ENCODE measurements at places on chromosomes 1 and 21.

DNA sequence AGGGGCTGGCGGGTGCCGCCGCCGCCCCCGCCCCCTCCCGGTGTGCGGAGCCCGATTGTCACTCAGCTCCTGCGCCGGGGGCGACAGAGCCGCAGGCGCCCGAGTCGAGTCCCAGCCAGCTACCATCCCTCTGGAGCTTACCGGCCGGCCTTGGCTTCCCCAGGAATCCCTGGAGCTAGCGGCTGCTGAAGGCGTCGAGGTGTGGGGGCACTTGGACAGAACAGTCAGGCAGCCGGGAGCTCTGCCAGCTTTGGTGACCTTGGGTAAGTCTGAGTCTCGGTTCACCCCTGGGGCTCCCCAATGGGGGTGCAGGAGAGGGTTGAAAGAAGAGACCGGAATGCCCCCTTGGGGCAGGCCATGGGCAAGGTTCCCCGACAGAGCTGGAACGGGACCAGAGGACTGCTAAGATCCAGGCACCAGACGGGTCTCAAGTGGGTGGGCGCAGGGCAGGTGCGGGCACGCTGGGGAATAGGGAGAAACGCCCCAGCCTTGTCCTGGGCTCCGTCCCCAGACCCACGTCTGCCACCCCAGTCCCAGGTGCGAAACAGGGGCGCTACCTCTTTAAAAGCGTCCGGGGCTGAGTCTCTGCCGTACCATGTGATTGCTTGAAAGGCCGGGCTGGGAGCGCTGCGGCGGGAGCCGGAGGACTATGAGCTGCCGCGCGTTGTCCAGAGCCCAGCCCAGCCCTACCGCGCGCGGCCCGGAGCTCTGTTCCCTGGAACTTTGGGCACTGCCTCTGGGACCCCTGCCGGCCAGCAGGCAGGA is at the start of gene ADORA1:
Gene ADORA1 (plus strand): TSS at position 61 of the 765 bp plus-strand sequence. CDS start 1,116 bp downstream, outside the sequence.
- DNase-seq: peak; percentile 76

DNA sequence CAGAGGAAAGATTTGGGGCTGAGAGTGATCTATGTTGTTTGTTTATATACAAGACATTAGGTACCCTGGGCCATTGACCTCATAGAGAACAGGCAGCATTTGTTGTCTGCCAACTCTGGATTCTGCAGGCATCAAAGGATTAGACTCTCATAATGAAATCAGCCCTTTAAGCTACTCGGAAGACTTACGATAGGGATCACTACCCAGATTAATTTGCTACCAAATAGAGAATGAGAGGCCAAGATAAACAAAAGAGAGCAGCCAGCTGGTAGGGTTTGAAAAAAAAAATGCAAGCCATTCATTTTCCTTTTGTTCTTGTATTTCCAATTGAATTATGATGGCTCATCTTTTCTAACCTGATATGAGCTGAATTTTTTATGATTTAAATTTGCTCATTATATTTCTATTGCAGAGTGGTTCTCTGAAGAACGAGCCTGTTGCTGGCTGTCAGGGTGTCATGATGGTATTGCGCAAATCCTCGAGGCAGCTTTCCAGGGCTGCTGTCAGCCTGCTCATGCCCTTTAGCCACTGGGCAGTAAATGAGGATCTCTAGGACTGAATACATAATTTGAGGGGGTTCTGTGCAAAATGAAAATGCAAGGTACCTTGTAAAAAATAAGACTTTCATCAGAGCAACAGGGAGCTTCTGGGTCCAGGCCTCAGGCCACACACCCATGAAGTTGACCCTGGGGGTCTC is 116.4 kb upstream of the KCNJ15 start:
- DNase-seq: no peak

- DNase-seq: no peak
These were observed 10.0 kb upstream of the CPLANE2 start for GRCh38 chr1:16246961-16247360.

DNA sequence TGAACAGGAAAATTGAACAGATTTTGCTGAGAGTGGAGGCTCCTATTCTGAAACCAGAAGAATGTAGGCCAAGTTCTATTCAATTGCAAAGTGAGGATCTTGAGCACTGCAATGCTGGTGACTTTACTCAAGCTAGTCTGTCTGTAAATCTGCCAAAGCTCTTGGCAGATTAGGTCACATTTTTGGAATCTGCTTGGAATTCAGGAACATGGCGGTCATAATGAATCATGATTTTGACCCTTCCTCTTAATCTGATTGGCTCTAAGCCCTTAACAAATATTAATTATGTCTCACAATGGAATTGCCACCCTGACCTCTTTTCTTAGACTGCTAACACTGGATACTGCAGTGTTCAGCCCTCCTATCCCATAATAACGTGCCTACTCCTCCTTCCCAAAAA is 7.2 kb upstream of the GNG12 start:
- DNase-seq: no peak

DNA sequence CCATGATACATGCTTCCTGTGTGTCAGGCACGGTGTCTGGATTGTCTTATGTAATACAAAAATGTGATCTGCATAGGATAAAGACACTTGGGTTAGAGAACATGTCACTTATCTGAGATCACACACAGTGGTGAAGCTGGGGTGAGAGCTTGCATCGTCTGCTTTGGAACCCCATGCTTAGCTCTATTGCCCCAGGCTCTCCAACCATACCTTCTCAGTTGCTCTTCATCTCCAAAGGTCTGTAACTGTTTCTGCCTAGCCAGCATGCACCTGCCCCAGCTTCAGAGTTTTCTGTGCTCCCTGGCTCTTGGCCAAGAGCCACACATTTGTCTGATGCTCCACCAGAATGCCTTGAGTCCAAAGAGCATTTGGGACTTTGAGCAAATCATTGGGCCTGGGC is 93.9 kb upstream of the COG2 start:
- no peak for DNase-seq

- no peak for DNase-seq
These were observed 43.5 kb downstream of the ALPL start for GRCh38 chr1:21552715-21553114.

DNA sequence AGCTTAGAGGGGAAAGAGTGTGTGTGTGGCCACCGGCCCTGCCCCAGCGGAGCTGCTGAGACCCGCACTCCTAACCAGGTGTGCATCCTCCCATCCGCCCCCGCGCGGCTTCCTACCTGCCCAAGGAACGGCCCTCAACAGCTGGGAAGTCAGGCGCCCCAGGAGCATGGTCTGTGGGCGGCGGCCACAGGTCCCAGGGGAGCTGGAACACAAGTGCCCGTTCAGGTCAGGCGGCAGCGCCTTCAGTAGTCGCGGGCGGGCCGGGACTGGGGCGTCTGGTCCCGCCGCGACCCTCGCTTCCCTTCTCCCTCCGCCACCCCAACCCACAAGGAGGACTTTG is 448 bp downstream of the AURKAIP1 start:
- peak; percentile 56 for DNase-seq

GRCh38 chr1:217273866-217274265 is 357.0 kb downstream of the GPATCH2 start:
- DNase-seq: no peak

DNA sequence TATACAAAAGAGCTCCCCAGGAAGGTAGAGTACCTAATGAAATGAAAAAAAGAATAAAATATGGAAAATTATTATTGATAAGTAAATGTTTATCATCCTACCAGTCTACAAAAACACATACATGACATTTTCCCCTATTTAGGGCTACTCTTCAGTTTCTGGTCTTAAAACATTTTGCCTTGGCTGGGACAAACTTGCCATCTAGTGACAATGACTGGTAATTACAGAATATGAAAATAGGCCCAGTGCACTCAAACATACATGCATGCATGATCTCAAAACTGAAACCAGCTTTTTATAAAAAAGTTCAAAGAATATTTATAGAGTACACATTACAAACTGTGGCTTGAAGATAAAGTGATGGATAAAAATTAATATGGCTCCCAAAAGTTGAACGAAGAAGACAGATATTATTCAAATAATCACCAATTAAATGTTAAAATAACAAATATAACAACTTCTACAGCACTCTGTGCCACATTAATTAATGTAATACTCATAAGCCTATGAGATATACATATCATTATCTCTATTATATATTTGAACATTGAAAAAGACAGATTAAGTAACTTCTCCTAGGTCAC is 10.5 kb upstream of the RNPC3 start:
- DNase-seq: no peak

DNA sequence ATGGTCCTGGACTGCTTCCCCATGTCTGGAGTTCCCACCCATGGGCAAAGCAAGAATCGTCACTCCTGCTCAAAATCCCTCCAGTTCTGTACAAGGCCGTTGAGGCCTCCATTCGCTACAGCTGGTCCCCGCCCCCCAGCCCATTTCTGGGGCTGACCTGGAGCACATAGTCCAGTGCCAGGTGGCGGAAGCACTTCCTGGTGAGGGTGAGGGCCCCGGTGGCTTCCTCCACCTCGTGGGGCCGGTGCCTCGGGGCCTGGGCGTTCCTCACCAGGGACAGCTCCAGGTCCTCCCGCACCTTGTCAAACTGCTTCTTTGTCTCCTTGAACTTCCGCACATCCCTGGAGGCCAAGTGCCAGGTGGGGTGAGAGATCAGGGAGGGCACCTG is 7.4 kb downstream of the ACAP3 start:
- DNase-seq: no peak

GRCh38 chr21:36575306-36575705 is 95.4 kb upstream of the CLDN14 start:
- DNase-seq: no peak

GRCh38 chr1:62131093-62131725 is 63.4 kb upstream of the L1TD1 start:
- DNase-seq: peak; percentile 50

- no peak for DNase-seq
These were observed 771.1 kb upstream of the ADGRL4 start for GRCh38 chr1:79777481-79778219.

DNA sequence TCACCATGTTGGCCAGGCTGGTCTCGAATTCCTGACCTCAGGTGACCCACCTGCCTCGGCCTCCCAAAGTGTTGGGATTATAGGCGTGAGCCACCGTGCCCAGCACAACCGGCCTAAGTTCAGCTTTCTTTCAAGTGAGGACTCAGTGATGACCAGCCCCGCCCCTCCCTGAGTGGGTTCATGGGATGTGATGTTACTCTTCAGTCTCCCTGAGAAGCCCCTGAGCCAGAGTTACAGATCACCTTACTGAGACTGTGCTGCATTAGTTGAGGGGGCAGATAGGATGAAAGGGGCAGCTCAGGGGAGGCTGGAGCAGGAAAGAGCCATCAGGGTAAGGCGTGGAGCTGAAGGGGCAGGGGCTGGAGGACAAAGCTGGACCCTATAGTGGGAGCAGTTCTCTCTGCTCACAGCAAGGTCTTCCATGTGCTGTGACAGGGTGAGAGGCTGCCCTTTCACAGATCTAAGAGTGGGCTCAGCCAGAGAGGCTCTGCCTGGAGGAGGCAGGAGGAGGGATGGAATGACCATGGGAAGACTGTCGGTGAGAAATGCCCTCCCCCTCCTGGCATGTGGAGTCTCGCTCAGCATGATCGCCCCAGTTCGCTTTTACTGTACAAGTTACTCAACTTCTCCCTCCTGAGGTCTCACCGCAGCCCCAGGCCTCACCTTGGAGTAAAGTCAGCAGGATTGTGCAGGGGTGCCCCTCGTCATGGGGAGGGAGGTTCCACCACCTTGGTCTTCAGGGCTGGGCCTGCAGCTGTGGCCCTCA is 13.4 kb downstream of the SH2D2A start:
- no peak for DNase-seq

GRCh38 chr1:171251042-171251951 is 3.0 kb downstream of the FMO1 start:
- DNase-seq: peak; percentile 67

GRCh38 chr21:31279986-31280385 is 64.1 kb downstream of the TIAM1 start:
- no peak for DNase-seq

- no peak for DNase-seq
These were observed 24.4 kb downstream of the BLZF1 start for GRCh38 chr1:169392406-169392805.

DNA sequence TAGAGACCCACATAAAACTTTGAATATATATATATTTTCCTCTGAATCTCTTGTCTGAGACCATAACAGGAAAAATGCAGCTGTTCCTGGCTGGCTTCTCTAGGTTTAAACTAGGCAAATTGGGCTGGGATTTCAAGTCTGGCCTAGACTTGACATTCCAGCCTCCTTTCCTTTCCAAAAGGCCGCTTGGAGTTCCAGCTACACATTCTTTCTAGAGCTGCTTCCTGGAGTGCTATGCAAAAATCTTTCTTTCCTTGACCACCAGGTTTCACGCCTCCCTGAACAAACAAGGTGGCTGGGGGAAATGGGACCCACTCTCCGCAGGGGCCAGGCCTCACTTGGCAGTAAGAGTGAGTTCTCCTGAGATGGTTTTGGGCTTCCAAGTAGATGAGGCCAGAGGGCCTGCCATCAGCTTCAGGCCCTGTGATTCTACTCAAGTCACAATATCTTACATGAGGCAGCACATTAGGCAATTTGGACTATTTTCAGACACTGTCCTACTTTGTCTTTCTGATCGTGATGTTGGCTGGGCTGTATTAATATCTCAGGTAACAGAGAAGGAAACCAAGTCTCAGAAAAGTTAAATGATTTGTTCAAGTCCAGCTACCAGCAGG is 102.4 kb downstream of the FAM78B start:
- DNase-seq: no peak

GRCh38 chr1:203156280-203156679 is 19.3 kb downstream of the MYBPH start:
- DNase-seq: no peak

DNA sequence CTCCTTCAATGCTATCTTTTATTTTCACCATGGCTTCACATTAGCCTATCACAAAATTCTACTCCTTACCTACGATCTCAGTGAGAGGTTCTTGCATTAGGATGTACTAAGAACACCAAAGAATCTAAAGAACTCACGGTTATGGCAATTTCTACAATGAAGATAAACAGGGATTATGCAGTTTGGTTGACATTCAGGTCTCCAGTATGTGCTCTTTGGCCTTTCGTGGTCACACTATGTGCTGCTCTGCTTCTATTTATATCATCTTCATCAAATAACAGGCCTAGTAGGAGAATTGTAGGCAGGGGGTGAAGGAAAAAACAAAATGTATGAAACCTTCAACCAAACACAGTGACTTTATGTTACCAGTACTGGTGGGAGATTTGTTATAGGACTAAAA is 194.0 kb upstream of the SAMSN1 start:
- DNase-seq: no peak
